Kidney epithelial cell (primary cell): ENCODE measurements at places on chromosomes 3 and 15.

DNA sequence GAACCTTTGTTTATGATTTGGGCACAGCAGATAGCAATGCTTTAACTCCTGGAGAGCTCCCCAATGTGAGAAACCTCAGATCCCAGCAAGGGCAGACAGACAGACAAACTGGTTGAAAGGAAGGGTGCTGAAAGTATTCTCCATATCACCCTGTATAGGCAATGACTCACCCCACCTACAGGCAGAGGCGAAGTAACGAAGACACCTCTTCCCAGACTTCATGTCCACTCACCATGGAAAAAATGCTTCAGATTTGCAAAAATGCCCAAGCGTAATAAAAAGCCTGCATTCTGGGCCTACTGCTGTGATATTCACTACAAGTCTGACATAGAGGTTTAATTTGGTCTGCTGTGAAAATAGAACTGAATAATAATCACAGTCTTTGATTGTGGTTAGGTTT lies 50.5 kb downstream of the THBS1 start:
- DNase-seq = no peak

GRCh38 chr3:197206913-197207312 lies 91.5 kb downstream of the DLG1 start:
- DNase-seq = no peak

DNA sequence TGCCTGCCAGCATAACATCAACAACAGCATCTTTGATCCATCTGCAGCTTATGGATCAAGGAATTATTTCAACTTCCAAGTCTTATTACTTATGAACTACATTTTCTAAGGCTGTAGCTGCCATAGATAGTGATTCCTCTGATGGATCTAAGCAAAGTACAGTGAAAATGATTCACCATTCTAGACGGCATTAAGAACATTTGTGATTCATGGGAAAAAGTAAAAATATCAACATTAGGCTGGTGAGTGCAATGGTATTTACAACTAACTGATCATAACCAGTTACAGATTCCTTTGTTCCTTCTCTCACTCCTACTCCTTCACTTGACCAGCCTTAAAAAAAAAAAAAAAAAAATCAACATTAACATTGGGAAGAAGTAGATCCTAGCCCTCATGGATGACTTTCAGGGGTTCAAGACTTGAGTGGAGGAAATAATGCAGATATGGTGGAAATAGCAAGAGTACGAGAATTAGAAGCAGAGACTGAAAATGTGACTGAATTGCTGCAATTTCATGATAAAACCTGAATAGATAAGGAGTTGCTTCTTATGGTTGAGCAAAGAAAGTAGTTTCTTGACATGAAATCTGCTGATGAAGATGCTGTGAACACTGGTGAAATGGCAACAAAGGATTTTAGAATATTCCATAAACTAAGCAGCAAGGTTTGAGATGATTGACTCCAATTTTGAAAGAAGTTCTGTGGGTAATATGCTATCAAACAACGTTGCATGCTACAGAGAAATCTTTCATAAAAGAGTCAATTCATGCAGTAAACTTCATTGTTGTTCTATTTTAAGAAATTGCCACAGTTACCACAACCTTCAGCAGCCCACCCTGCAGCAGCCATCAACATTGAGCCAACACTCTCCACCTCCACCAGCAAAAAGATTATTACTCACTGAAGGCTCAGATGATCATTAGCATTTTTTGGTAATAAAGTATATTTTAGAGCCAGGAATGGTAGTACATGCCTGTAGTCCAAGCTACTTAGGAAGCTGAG lies 22.8 kb downstream of the SLC12A6 start:
- DNase-seq = no peak

- DNase-seq = no peak
Observed at GRCh38 chr3:20344400-20344959, 158.5 kb upstream of the SGO1 start.

DNA sequence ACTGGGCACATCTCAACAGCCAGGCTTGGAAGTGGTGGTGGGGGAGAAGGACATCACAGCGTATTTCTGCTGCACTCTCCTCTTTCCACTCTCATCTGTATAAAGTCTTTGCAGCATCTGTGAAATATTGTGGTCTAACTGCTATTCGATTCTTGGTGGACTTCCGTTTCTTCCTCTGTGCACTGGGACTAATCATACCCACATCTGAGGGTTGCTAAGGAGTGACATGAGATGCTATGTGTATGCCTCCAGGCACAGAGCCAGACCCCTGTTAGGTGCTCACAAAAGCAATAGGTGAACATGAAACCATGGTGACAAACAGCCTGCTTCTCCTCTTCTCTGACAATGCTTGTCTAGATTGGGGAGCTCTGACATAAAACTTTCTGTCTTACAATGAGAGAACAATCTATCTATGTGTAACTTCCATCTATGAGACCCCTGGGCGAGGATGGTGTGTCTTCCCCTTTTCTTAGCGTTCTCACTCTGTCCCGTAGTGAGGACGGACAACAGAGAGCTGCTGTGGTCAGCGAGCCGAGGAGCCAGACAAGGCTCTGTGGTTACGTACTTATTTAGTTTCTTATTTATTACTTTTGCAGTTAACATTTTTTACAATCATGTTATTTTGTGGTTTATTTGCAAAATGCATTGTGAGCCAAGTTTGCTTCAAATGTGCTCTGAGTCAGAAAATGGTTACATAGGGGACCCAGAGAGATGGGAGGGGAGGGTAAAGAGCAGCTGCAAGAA lies 196.7 kb upstream of the TPRG1 start:
- DNase-seq = no peak
